ENCODE measurements at places on chromosomes 7 and 10.
A peak's percentile ranks its signal among the peaks of the same experiment; 100 is the strongest.

- no peak for DNase-seq
Measured at GRCh38 chr10:124077208-124077993, 16.0 kb downstream of the CHST15 start.

- DNase-seq: no peak
Measured at GRCh38 chr7:16359216-16359615, 62.1 kb downstream of the CRPPA start.

- no peak for DNase-seq
Measured at GRCh38 chr7:32088451-32088881, 18.3 kb upstream of the PDE1C start.

GRCh38 chr10:11539191-11539868 lies 72.1 kb downstream of the USP6NL start:
- no peak for DNase-seq

DNA sequence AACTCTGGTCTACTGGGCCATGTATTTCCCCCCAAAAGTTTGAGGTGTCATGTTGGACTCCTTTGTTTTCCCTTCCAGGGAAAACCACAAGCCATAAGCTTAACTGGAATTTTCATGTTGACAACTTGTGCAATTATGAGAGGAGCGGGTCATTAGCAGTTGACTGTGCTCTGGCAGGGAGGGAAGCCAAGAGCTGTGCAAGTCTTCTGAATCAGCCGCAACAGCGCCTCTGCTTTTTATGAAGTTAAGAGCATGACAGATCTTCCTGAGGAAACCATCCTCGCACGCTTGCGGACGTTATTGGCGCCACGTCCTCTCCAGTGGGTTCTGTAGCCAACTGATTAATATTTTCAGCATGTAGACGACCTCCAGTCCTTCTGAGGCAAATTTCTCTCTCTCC lies 148.7 kb upstream of the MKI67 start:
- DNase-seq: no peak

- DNase-seq: no peak
Measured at GRCh38 chr10:35523670-35524225, 81.4 kb upstream of the GJD4 start.

DNA sequence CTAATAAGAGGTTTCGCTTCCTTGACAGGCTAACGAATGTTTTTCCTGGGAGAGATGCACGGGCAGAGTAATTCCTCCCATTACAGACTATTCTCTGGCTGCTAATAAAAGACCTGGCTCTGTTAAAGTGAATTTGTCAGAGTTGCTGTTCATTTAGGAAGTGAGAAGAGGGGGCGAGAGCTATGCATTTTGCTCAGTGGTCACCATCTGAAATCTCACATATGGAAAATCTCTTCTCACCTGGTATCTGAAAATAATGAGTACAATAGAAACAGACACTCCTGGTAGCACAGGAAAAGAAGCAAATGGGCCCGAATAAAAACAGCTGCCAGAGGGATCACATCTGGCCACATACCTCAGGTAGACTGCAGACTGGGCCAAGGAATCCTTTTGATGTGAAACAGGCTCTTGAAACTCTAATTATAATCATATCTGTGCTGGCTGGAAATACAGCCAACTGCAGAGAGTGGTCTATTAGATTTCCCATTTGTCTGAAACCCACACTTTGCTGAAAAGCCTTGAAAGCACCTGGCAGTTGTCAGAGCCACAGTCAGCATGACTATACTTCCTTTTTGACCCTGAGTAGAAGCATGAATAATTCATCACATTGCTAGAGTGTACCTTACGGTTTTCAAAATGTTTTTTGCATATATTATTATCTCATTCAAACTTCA lies 33.6 kb downstream of the AOAH start:
- no peak for DNase-seq

GRCh38 chr7:135169141-135169963 lies 1.2 kb downstream of the CYREN start:
- DNase-seq: peak; percentile 11

GRCh38 chr7:120813546-120814252 lies 44.2 kb downstream of the TSPAN12 start:
- DNase-seq: no peak

GRCh38 chr7:75738604-75738974 lies at the start of gene HIP1:
Gene HIP1 (minus strand): TSS chr7:75738941. CDS start chr7:75738920, 21 bp downstream.
- DNase-seq: no peak

DNA sequence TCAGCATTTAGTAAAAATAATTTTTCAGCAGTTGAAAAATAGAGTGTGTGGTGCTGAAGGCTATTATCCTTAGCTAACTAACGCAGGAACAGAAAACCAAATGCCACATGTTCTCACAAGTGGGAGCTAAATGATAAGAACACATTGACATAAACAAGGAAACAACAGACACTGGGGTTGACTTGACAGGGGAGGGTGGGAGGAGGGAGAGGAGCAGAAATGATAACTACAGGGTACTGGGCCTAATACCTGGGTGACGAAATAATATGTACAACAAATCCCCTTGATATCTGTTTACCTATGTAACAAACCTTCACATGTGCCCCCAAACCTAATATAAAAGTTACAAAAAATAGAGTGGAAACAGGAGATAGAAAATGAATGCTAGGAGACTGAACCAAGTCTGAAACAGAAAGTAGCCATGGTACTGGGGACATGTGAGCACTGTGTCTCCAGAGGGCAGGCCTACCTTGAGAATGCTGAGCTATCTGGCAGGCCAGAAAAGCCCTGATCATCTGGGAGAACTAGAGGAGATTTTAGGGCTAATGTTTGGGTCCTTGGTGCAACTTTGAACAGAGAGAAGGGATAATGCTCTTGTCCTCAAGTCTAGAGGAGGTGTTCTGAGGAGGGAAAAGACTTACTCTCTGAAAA lies 4.7 kb upstream of the EFCAB10 start:
- DNase-seq: no peak
